Mucosa of descending colon (tissue), 3 donors: ENCODE measurements at places on chromosomes 4 and X. TPM values are rescaled to one million over a fixed set of nuclear protein-coding genes. Genes with fewer than 3 reads are reported as not detected.

The CENPE gene
- 9.3 TPM for total RNA-seq

The NUDT11 gene
- total RNA-seq: 0.34 TPM

The CSN2 gene
- total RNA-seq: not detected

The NAP1L3 gene
- total RNA-seq: 0.67 TPM

The MID1 gene
- 41.4 TPM for total RNA-seq

The SRPK3 gene
- total RNA-seq: 0.55 TPM

The FOXO4 gene
- total RNA-seq: 74.6 TPM

The PPP1R2C gene
- total RNA-seq: not detected

The NSUN7 gene
- 11.7 TPM for total RNA-seq

The PYURF gene
- 53.2 TPM for total RNA-seq

The USP26 gene
- not detected for total RNA-seq

DNA sequence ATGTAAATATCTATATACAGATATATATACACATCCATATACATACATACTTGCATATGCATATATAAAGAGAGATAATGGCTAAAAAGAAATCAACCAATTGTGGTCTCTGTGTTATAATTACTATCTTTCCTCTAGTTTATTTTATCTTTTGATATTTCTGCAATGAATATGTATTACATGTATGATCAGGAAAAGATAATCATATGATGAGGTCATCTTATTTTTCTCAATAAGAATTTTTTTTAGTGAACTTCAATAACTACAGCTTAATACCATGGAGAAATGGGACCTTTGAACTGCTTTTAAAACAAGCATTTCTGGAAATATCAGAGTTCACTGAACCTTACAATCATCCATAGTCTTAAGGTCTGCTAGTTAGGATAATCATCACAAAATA is 158.0 kb downstream of the HNRNPD start:
- DNase-seq: no peak

- no peak for DNase-seq
Observed at GRCh38 chr4:183383606-183384005, 60.8 kb upstream of the CDKN2AIP start.

DNA sequence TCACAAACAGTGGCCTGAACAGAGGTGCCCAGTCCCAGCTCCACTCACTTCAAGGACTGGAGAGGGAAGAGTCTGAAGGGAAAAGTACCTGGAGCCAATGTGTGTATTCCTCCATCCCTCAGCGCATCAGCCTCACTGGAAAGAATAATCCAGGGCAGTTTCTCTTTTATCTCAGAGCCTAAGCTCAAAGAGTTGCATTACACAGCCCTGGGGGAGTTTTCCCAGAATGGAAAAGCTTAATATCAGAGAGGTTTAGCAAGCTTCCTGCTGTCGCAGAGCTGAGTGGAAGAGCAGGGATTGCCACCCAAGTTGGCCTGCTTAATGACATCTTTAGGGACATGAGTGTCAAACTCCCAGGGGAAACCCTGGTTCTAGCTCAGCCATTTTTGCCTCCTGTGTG is 80.4 kb upstream of the MSX1 start:
- no peak for DNase-seq

- DNase-seq: no peak
Observed at GRCh38 chrX:10395643-10396042, 224.7 kb downstream of the MID1 start.

DNA sequence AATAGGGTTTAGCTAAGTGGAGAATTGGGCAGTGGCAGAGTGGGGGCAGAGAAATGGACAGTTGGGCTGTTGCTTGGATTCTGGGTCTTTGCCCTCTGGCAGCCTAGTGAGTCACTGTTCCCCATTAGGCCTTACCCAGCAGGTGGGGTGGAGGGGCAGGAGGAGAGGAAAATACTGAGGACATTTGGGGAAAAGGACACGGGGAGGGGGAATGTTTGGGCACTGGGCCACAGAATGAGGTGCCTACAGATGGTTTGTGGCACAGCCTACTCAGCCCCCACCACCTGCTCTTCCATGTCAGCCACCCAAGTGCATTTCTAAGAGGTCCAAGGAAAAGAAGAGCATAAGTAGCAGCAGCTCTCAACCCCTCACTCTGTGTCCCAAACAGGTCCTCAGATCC is 13.0 kb downstream of the SLC16A2 start:
- no peak for DNase-seq

- peak; percentile 77 for DNase-seq
Observed at GRCh38 chrX:68894513-68895340, 65.9 kb downstream of the EFNB1 start.

DNA sequence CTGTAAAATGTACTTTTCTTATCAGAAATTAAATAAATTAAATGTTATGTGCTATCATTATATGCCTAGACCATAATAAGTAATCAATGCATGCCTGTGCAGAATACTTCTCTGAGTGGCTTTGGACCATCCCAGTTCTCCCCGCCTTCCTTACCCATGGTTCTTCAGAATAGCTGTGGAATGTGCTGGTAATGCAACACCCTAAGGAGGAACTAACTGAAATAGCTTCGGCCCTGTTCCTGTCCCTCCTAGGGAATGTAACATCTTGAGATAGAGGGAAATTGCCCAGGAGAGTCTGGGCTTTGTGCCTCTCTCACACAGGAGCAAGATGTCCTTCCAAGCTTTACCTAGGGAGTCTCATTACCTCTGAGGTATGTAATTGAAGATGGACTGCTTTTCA is 693.6 kb upstream of the HS3ST1 start:
- no peak for DNase-seq

GRCh38 chr4:37666625-37667071 is 19.5 kb downstream of the RELL1 start:
- DNase-seq: no peak
